ENCODE measurements at places on chromosomes 1 and 21. TPM values are rescaled to one million over a fixed set of nuclear protein-coding genes. Genes with fewer than 3 reads are reported as not detected.

Gene NFIA
- total RNA-seq: 47.3 TPM

Gene AADACL3
- not detected for total RNA-seq

DNA sequence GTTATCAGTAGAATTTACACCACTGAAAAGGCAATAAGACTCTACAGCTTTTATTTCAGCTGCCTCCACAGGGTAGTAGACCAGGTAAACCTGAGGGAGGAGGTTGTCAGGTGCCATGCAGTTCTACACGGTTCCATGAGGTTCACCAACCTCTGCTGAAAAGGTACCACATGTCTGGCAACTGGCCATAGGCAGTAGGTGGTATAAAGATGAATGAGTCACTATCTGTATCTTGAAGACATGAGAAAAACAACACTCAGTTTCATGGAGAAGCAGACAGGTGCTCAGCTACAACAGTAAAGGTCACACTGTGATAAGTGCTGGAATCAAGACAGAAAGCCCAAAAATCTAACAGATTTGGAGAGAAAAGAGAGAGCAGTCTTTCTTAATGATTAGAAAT, 145.4 kb downstream of the PTGER3 start:
- H3K27me3 ChIP-seq: peaks cover 14% of the 10 kb centered on the region
- DNase-seq: no peak
- no peak overlapping the region for H3K27ac ChIP-seq

DNA sequence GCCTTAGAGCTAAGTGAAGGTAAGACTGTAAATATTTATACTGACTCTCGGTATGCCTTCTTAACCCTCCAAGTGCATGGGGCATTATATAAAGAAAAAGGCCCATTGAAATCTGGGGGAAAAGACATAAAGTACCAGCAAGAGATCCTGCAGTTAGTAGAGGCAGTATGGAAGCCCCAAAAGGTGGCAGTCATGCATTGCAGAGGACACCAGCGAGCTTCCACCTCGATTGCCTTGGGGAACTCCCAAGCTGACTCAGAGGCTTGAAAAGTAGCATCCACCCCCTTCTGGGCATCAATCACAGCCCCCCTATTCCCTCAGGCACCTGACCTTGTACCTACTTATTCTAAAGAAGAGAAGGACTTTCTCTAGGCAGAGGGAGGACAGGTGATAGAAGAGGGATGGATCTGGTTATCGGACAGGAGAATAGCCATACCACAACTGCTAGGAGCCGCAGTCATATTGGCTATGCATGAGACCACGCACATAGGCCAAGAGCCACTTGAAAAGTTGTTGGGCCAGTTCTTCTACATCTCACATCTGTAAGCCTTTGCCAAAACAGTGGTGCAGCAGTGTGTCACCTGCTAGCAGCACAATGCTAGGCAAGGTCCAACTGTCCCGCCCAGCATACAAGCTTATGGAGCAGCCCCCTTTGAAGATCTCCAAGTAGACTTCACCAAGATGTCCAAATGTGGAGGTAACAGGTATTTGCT, 19.4 kb downstream of the PLA2G2F start:
- H3K27me3 ChIP-seq: peaks cover 3% of the 10 kb centered on the region
- H3K27ac ChIP-seq: no peak overlapping the region
- H3K4me3 ChIP-seq: no peak overlapping the region

DNA sequence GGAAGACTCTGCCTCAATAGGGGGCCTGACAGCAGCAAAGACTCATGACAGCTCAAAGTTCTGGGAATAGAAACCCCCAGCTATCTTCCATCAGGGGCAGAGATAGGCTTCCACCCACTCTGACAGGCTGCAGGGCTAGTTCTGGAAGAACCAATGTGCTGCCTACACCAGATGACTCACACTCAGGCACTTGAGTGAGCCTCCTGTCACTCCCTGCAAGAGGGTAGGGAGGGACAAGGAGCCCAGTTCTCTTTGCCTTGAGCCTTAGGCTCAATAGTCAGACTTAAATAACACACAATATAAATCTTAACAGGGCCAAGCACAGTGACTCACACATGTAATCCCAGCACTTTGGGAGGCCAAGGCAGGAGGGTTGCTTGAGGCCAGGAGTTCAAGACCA, 386.4 kb downstream of the HHAT start:
- no peaks in the 10 kb centered on the region for H3K27me3 ChIP-seq
- no peak overlapping the region for H3K27ac ChIP-seq
- H3K4me1 ChIP-seq: no peaks in the 10 kb centered on the region
- H3K4me3 ChIP-seq: no peak overlapping the region

DNA sequence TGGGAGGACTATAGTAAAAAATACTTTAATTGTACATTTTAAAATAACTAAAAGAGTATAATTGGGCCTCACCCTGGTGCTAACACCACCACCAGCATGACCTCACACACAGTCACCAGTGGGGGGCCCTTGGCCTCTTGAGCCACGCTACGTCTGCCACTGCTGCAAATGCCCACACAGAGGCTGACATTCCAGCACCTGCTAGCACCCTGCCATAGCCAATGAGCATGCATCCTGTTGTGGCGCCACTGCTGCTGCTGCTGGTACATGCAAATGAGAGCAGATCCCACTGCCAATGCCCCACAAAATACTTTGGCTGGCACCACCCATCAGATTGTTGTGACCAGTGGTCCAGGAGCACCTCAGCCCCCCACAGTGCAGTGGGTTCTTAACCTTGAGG, 31.5 kb upstream of the TNR start:
- no peak overlapping the region for H3K27ac ChIP-seq
- peaks cover 7% of the 10 kb centered on the region for H3K27me3 ChIP-seq
- H3K4me3 ChIP-seq: no peak overlapping the region
- DNase-seq: no peak
- peaks cover 8% of the 10 kb centered on the region for H3K4me1 ChIP-seq

DNA sequence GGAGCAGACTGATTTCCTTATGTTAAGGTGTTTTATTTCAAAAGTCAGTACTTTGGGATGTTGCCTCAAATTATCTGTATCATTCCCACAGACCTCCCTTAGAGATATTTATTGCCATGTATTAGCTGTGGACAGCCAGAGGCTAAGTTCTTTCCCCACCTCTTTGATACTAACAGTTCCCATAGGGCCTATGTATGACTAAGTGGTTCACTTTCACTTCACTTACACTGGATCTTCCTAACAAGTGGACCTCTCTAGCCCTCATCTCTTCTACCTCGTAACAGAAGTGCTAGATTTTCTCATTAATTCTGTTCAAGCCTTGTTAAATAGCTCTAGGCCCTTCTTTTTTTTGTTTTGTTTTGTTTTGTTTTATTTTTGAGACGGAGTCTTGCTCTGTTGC, 6.2 kb downstream of the TRAF5 start:
- H3K36me3 ChIP-seq: no peaks in the 10 kb centered on the region
- H3K27me3 ChIP-seq: no peaks in the 10 kb centered on the region
- no peak overlapping the region for H3K4me3 ChIP-seq
- no peak for DNase-seq
- H3K4me1 ChIP-seq: peaks cover 86% of the 10 kb centered on the region

- H3K27ac ChIP-seq: peak overlapping the region; percentile 90
- H3K27me3 ChIP-seq: no peaks in the 10 kb centered on the region
- H3K4me1 ChIP-seq: peaks cover 56% of the 10 kb centered on the region
- no peak for DNase-seq
- no peak overlapping the region for H3K4me3 ChIP-seq
- peaks cover 6% of the 10 kb centered on the region for H3K36me3 ChIP-seq
Measured at GRCh38 chr1:31038360-31038759, 27.2 kb downstream of the PUM1 start.

DNA sequence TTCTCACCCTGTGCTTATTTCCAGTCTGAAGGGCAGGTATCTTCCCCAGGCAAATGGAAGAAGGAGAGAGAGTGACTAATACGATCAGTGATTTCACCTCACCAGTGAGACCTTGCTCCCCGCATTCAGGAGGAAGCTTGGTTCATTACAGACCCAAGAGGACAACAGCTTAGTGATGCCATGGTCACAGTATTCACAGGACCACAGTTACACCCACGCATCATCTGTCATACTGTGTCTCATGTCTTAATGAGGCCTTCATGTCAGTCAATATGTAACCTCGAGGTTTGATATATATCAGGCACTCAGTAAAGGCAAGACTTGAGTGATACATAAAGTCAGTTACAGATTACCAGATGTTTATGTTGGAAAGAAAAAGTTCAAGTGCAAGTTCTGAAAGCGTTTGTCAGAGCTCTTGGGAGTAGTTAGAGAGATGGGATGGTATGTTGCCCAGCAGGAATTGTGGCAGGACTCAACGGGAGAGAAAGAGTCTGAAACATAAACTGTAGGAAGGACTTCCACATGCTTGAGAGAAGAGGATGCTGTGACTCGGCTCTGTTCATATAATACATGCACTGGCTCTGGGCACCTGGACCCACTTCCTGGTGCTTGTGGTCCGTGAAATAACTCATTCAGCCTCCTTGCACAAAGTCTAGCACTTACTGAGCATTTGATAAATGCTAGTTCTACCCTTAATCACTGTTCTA, 33.3 kb downstream of the GNPAT start:
- DNase-seq: no peak
- H3K36me3 ChIP-seq: peaks cover 49% of the 10 kb centered on the region
- H3K4me1 ChIP-seq: peaks cover 23% of the 10 kb centered on the region
- H3K27ac ChIP-seq: no peak overlapping the region

DNA sequence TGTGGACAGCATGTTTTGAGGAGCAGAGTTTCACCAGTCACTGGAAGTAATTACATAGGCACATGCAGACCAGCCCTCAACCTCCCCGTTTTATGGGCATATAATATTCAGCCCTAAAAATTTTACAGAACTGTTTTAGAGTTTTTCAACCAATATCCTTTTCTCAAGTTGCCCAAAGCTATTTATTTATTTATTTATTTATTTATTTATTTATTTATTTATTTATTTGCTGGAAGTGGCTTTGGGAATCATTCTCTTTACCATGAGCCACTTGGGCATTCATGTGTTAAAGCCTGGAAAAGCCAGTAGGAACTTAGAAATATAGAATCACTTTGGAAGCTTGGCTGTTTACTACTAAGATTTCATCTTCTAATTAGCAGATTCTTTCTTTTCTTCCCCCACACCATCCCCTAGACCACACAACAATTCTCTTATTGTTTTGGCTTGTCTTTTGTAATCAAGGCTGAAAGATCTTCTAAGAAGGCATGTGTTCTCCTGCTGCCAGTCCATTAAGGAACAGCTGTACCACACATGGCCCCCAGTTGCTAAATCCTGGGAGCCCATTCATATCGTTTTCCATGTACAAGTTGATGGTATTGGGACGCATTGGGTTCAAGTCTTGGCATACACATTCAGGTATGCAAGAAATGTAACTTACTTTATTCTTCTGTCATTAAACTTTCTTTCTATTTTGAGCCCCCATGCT, 220.0 kb downstream of the PAPPA2 start:
- DNase-seq: no peak
- H3K36me3 ChIP-seq: no peaks in the 10 kb centered on the region
- no peak overlapping the region for H3K4me3 ChIP-seq
- H3K27ac ChIP-seq: no peak overlapping the region
- H3K4me1 ChIP-seq: no peaks in the 10 kb centered on the region

DNA sequence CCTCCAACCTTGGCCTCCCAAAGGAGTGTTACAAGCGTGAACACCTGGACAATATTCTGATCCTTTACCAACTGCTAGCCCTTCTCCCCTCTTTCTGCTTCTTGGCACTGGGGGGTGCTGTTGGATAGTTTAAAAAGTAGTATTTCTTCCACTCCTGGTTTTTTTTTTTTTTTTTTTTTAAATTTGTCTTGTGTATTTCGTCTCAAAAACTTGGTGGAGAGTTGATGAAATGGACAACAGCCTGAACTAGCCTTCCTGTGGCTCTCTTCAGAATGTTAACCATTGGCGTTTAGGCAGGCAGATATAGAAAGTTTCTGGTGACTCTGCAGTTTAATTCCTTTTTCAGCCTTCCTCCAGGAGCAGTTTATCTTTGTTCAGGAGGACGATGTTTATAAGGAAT, 69.7 kb upstream of the USP24 start:
- peaks cover 2% of the 10 kb centered on the region for H3K4me1 ChIP-seq
- DNase-seq: no peak
- H3K4me3 ChIP-seq: no peak overlapping the region

DNA sequence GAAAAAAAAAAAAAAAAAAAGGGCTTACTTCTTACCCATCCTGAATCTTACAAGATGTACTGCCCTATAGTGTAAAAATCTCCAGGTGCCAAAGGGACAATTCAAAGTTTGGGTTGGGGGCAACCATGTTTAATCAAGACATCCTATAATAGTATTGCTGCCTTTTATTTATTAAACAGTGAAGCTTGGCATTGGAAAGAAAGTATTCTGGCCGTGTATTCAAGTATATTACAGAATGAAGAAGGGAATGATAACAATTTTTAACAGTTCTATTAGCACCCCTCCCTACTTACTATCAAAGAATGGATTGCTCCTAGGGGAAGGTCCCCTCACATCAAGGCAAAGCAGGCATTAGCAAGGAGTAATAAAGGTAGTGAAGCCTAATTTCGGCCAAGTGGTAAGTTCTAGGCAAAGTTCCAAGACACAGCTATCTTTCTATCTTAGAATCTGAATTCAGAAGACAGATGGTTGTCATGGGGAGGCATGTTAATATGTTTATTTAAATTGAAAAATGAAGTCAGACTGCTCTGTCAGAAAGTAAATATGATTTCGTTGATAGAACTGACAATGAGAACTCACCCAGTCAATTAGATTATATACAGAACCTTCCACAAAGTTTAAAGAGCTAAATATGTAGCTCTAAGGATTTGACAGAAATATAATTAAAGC, 24.6 kb downstream of the ST7L start:
- H3K27me3 ChIP-seq: no peaks in the 10 kb centered on the region
- peaks cover 3% of the 10 kb centered on the region for H3K4me1 ChIP-seq
- DNase-seq: no peak
- H3K27ac ChIP-seq: no peak overlapping the region
- peaks cover 12% of the 10 kb centered on the region for H3K36me3 ChIP-seq

Measured in chondrocyte (in vitro differentiated cells).